ENCODE measurements at places on chromosomes 12 and 14. TPM values are rescaled to one million over a fixed set of nuclear protein-coding genes. Genes with fewer than 3 reads are reported as not detected.

- no peaks in the 10 kb centered on the region for H3K4me1 ChIP-seq
- H3K27me3 ChIP-seq, result no peaks in the 10 kb centered on the region
- no peak for DNase-seq
- H3K4me3 ChIP-seq, result no peak overlapping the region
- H3K36me3 ChIP-seq, result no peaks in the 10 kb centered on the region
These were observed 98.9 kb downstream of the RIMBP2 start for GRCh38 chr12:130617219-130617618.

Gene EAPP
- total RNA-seq, result 38.5 TPM

- no peak overlapping the region for H3K4me3 ChIP-seq
- no peaks in the 10 kb centered on the region for H3K36me3 ChIP-seq
- DNase-seq, result no peak
- no peaks in the 10 kb centered on the region for H3K27me3 ChIP-seq
- no peak overlapping the region for H3K27ac ChIP-seq
- H3K4me1 ChIP-seq, result peaks cover 20% of the 10 kb centered on the region
These were observed 11.6 kb downstream of the ANO6 start for GRCh38 chr12:45227316-45228067.

DNA sequence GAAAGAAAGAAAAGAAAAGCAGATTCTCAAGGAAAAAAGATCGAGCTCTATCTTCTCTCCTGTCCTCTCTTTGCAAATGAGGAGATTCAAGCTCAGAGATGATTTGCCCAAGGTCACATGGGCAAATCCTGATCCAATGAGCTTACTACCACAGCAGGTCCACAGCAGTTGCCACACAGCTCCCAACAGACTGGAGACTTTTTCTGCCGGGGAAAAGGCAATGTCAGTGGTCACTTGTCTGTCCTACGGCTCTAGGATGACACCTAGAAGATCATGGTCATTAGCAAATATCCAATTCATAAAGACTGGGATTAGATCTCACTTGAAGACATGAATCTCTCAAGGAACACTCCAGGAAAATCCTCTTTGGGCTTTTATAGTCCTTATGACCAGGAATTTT lies 58.8 kb downstream of the TTC7B start:
- H3K27me3 ChIP-seq, result no peaks in the 10 kb centered on the region
- peak overlapping the region; percentile 66 for H3K4me3 ChIP-seq
- no peaks in the 10 kb centered on the region for H3K36me3 ChIP-seq
- no peak overlapping the region for H3K27ac ChIP-seq

Gene INHBC
- not detected for total RNA-seq

DNA sequence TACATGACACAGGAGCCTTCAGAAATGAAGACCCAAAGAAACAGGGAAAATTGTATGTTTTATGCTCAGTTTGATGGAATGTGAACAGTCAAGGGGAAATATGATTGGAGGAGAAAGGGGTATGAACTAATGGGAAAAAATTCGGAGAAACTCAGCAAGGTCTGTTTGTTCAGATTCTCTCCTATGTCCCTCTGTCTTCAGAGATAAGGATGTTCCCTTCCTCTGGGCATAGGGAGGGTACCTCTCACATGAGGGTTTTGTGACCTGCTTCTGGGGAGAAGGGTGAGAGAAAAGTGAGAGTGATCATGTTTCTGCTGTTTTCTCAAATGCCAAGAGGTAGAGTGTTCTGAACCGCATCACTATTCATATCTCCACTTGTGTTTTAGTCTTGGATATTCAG lies 26.6 kb upstream of the LIMA1 start:
- H3K4me3 ChIP-seq, result no peak overlapping the region
- no peaks in the 10 kb centered on the region for H3K27me3 ChIP-seq
- H3K4me1 ChIP-seq, result peaks cover 46% of the 10 kb centered on the region

DNA sequence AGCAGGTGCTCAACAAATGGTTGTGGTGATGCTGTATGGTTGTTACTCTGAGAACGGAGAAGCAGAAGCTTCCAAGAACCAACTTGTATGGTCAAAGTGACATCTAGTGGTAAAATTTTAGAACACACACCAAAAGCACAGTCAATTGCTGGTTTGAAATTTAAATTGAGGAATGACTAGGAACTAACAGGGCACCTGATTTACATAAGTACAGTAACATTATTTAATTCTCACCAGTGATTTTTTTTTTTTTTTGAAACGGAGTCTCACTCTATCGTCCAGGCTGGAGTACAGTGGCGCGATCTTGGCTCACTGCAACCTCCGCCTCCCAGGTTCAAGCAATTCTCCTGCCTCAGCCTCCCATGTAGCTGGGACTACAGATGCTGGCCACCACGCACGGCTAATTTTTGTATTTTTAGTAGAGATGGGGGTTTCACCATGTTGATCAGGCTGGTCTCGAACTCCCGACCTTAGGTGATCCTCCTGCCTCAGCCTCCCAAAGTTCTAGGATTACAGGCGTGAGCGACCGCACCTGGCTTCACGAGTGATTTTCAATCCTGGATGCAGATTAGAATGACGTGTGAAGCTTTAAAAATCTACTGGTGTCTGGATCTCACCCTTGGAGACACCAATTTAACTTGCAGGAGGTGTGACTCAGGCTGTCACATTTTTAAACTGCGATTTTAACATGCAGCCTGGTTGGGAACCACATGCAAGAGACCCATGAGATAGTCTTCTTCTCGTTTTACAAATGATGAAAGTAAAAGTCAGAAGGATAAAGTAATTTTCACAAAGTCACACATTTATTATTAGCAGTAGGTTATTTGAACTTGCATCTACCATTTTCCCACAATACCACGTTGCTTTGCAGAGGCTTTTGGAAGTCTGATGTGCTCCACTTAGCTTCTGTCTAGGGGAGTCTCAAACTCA lies 14.1 kb upstream of the NUMB start:
- DNase-seq, result no peak
- H3K4me3 ChIP-seq, result no peak overlapping the region
- H3K4me1 ChIP-seq, result no peaks in the 10 kb centered on the region
- no peaks in the 10 kb centered on the region for H3K27me3 ChIP-seq

Gene APEX1
- total RNA-seq, result 132 TPM

Gene DEPDC4
- 0.76 TPM for total RNA-seq

DNA sequence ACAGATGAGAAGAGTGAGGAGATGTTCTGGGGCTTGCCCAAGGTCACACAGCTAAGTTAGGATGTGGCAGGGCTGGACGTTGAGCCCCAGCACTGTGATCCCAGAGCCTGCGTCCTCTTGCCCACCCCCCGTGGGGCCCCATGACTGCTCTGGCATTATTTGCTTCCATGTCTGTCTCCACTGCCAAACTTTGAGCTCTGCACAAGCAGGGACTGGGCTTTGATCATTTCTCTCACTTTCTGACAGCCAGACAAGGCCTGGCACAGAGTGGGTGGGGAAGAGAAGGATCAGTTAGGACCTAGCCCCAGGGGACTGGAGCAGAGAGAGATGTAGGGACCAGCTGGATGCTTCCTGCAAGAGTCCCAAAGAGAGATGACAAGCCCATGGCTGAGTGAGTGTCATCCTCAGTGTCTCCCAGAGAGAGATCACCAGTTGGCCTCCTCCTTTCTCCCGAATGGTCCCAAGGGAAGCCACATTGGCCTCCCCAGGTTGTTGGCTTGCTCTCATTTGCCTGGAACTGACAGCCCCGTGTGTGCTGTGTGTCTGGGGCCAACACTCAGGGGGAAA lies 126.7 kb upstream of the PWP1 start:
- H3K36me3 ChIP-seq, result no peaks in the 10 kb centered on the region
- H3K4me1 ChIP-seq, result no peaks in the 10 kb centered on the region
- H3K27ac ChIP-seq, result no peak overlapping the region
- no peaks in the 10 kb centered on the region for H3K27me3 ChIP-seq
- no peak overlapping the region for H3K4me3 ChIP-seq

DNA sequence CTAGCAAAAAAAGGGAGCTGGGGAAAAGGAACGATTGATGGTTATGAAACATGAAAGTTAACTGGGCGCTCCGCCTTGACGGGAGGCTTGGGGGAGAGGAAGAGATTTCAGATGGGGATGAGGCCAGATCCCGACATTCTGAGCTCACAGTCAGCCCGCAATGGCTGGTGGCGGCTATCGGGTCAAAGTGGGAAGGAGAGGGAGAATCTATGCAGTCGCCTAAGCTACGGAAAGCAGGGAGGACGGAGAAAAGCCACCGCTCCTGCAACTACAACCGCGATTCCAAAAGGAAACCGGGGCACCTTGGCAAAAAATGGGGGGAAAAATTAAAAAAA lies 502 bp downstream of the MPHOSPH9 start:
- no peak for DNase-seq

Data from esophagus squamous epithelium (tissue), 5 donors.